ENCODE measurements at places on chromosomes 16 and 17. TPM values are rescaled to one million over a fixed set of nuclear protein-coding genes. Genes with fewer than 3 reads are reported as not detected.

The OXLD1 gene
- 70.8 TPM for total RNA-seq

GRCh38 chr17:70699408-70699807 lies 530.1 kb downstream of the KCNJ2 start:
- DNase-seq = no peak
- H3K27me3 ChIP-seq = no peaks in the 10 kb centered on the region
- H3K4me1 ChIP-seq = no peaks in the 10 kb centered on the region
- no peak overlapping the region for H3K27ac ChIP-seq

The SRSF1 gene
- 429 TPM for total RNA-seq

The USP31 gene
- total RNA-seq = 5.3 TPM

The GPRC5B gene
- total RNA-seq = 0.32 TPM

- peaks cover 4% of the 10 kb centered on the region for H3K4me1 ChIP-seq
- DNase-seq = no peak
- no peak overlapping the region for H3K27ac ChIP-seq
- no peaks in the 10 kb centered on the region for H3K27me3 ChIP-seq
- H3K4me3 ChIP-seq = no peak overlapping the region
- no peaks in the 10 kb centered on the region for H3K36me3 ChIP-seq
Measured at GRCh38 chr17:51427323-51427811, 167.0 kb downstream of the UTP18 start.

GRCh38 chr16:13062219-13062618 lies 160.8 kb downstream of the SHISA9 start:
- no peaks in the 10 kb centered on the region for H3K36me3 ChIP-seq
- no peak overlapping the region for H3K27ac ChIP-seq
- no peak overlapping the region for H3K4me3 ChIP-seq
- H3K27me3 ChIP-seq = no peaks in the 10 kb centered on the region

The HLF gene
- total RNA-seq = 0.26 TPM

GRCh38 chr17:14098246-14098645 lies 28.9 kb downstream of the COX10 start:
- H3K27me3 ChIP-seq = no peaks in the 10 kb centered on the region
- no peaks in the 10 kb centered on the region for H3K4me1 ChIP-seq
- H3K27ac ChIP-seq = no peak overlapping the region
- no peak overlapping the region for H3K4me3 ChIP-seq

The NQO1 gene
- 25.0 TPM for total RNA-seq

The VPS35L gene
- 42.3 TPM for total RNA-seq

DNA sequence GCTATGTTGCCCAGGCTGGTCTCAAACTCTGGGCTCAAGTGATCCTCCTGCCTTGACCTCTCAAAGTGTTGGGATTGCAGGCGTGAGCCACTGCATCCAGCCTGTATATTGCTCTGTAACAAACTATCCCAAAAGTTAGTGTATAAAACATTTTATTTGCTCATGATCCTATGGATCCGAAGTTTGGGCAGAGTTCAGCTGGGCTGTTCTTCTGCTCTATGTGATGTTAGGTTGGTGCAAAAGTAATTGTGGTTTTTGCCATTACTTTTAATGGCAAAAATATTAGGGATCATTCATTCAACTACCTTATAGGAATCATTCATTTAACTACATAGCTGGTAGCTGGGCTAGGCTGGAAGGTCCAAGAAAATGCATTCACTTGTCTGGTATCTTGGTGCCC lies 12.8 kb upstream of the WFIKKN2 start:
- H3K27me3 ChIP-seq = no peaks in the 10 kb centered on the region
- H3K4me3 ChIP-seq = no peak overlapping the region
- no peak for DNase-seq
- H3K4me1 ChIP-seq = peaks cover under 1% of the 10 kb centered on the region
- H3K27ac ChIP-seq = no peak overlapping the region
- H3K36me3 ChIP-seq = no peaks in the 10 kb centered on the region

DNA sequence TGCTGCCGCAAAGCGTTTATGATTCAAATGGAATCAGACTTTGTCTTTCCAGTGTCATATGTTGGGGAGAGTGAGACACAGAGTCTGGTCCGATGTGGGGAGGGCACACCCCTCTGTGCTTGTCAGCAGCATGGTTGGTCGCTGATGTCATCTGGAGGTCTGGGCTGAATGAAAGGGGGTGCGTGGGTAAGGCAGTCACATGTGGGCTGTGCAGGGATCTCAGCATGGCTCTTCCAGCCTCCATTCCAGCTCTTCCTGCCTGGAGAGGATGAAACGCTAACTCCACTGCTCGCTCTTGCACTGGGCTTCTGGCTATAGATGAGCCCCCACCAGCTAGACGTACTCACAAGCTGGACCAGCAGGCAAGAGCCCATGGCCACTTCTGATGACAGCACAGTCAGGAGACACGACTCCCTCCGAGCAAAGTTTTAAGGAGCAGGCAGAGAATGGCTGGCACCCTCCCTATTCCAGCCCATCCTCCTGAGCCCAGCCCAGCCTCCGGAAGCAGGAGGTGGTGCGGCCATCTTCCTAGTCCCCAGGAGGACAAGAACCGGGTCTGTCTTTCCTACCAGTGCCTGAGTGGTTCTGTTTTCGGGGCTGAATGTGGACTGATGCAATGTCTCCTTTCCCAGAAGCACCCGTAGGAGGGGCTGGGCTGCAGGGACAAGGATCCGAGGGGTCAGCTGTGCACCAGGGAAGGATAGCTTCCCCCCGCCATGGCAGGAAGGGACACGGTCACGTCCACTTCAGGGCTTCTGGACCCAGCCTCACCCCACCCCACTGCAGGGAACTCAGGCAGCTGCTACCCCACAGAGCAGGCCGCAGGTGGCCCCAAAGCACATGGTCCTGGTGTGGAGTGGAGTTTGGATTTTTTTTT lies 41.5 kb upstream of the CBFA2T3 start:
- H3K36me3 ChIP-seq = no peaks in the 10 kb centered on the region
- H3K4me3 ChIP-seq = no peak overlapping the region
- peaks cover 4% of the 10 kb centered on the region for H3K27me3 ChIP-seq
- DNase-seq = no peak

GRCh38 chr16:29765167-29766032 lies 12.7 kb upstream of the ZG16 start:
- no peak for DNase-seq
- H3K36me3 ChIP-seq = no peaks in the 10 kb centered on the region
- no peaks in the 10 kb centered on the region for H3K27me3 ChIP-seq
- H3K4me1 ChIP-seq = no peaks in the 10 kb centered on the region

- no peaks in the 10 kb centered on the region for H3K36me3 ChIP-seq
- no peak overlapping the region for H3K27ac ChIP-seq
- no peaks in the 10 kb centered on the region for H3K27me3 ChIP-seq
- H3K4me1 ChIP-seq = peaks cover 10% of the 10 kb centered on the region
- no peak for DNase-seq
Measured at GRCh38 chr17:74646231-74646630, 22.7 kb upstream of the CD300E start.

DNA sequence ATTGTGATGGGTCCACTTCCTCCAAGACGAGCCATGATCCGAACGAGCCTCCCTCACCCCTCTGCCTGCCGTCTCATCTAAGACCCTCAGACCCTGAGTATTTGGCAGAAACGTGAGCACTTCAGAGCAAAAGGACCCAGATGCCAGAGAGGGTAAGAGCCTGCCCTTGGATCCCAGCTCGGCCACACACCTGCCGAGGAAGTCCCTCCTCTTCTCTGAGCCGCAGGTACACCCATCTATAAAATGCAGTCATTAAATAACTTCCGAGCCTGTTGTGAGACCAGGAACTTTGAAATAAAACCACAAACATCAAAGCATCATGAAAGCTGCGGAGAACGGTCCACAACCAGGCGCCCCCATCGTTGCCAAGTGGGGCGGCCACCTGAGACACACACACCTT lies 64.8 kb upstream of the DOC2B start:
- H3K36me3 ChIP-seq = no peaks in the 10 kb centered on the region
- no peaks in the 10 kb centered on the region for H3K27me3 ChIP-seq
- H3K4me3 ChIP-seq = no peak overlapping the region
- DNase-seq = no peak

The KCNJ18 gene
- total RNA-seq = not detected

The IL21R gene
- total RNA-seq = 138 TPM

DNA sequence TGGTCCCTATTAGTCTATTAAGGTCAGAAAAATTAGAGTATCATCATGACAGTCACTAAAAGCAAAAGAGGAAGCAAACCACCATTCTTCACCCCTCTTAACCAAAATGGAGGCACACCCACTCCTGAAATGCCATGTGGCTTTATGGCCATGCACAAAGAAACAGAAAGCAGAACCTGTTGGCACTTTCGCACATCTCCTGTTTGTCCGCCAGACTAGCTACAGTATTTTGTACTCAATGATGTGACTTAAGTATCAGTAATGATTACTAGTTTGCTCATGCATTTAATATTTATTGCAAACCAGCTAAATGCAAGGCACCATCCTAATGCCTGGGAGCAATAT lies 70.2 kb upstream of the GNAO1 start:
- H3K4me3 ChIP-seq = no peak overlapping the region
- H3K36me3 ChIP-seq = no peaks in the 10 kb centered on the region
- no peaks in the 10 kb centered on the region for H3K4me1 ChIP-seq
- DNase-seq = peak; percentile 2
- peaks cover 2% of the 10 kb centered on the region for H3K27me3 ChIP-seq

DNA sequence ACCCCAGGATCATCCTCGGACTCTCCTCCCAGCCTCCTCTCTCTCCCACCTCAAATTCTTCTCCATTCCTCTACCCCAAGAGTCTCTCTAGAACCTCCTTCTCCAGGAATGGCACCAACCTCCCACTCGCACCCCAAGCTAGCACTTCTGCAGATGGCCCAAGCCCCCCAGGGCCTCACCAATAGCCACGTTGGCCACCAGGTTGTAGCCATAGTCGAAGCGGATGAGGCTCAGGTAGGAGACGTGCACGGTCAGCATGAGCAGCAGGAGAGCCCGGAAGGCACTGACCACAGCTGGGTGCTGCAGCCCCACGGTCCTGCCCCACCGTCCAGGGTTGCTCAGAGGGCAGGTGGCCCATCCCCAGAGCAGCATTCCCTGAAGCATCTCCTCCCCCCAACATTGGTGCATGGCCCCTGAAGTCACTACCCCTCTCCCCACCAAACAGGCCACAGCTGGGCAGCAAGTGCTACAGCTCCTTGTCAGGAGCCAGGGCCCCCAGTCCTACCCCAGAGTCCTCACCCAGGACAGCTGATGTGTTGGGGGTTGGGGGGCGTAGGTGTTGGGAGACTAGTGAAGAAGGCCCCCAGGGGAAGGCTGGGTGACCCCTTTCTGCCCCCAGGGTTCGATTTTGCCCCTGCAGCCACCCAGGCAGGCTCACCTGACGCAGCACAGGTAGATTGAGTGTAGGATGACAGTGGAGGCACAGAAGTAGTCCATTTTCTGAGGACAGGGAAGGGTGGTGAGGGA lies 5.3 kb downstream of the PNMT start:
- H3K27ac ChIP-seq = no peak overlapping the region
- no peak overlapping the region for H3K4me3 ChIP-seq
- H3K36me3 ChIP-seq = no peaks in the 10 kb centered on the region
- DNase-seq = no peak
- H3K27me3 ChIP-seq = no peaks in the 10 kb centered on the region

- H3K4me3 ChIP-seq = no peak overlapping the region
- DNase-seq = no peak
- no peaks in the 10 kb centered on the region for H3K36me3 ChIP-seq
- H3K27ac ChIP-seq = no peak overlapping the region
Measured at GRCh38 chr16:86258713-86259112, 251.6 kb upstream of the FOXF1 start.

GRCh38 chr17:2894782-2895181 lies 98.5 kb downstream of the RAP1GAP2 start:
- no peaks in the 10 kb centered on the region for H3K4me1 ChIP-seq
- DNase-seq = no peak
- no peaks in the 10 kb centered on the region for H3K36me3 ChIP-seq
- no peak overlapping the region for H3K27ac ChIP-seq
- H3K4me3 ChIP-seq = no peak overlapping the region

The TMC7 gene
- total RNA-seq = not detected

Measured in GM12878 (cell line).